Dermis microvascular lymphatic vessel endothelial cell (primary cell): ENCODE measurements at places on chromosomes 11 and 22. TPM values are rescaled to one million over a fixed set of nuclear protein-coding genes. Genes with fewer than 3 reads are reported as not detected.

KRTAP5-7 gene
- total RNA-seq = not detected in 2 replicates

CST6 gene
- 0.38 and 0.64 TPM in 2 replicates for total RNA-seq

SLC6A5 gene
- not detected in 2 replicates for total RNA-seq

ALG8 gene
- total RNA-seq = 20.9 and 24.5 TPM in 2 replicates

DLG2 gene
- total RNA-seq = 0.13 and 0.51 TPM in 2 replicates

BRSK2 gene
- total RNA-seq = 0.38 and 0.39 TPM in 2 replicates

PANX3 gene
- total RNA-seq = not detected in 2 replicates

GRCh38 chr11:46267930-46268329, 9.5 kb upstream of the CREB3L1 start:
- DNase-seq = no peak

GRCh38 chr11:43712676-43713075, 32.1 kb downstream of the HSD17B12 start:
- DNase-seq = no peak

GRCh38 chr22:48192071-48192470, 1429.6 kb downstream of the TBC1D22A start:
- no peak for DNase-seq
